ENCODE measurements at places on chromosomes 3 and 15. TPM values are rescaled to one million over a fixed set of nuclear protein-coding genes. Genes with fewer than 3 reads are reported as not detected.

- peak; percentile 68 for DNase-seq
These were observed 7.2 kb downstream of the CLCN2 start for GRCh38 chr3:184354121-184354728.

GRCh38 chr15:44801797-44802196, 65.5 kb downstream of the TRIM69 start:
- no peak for DNase-seq

DNA sequence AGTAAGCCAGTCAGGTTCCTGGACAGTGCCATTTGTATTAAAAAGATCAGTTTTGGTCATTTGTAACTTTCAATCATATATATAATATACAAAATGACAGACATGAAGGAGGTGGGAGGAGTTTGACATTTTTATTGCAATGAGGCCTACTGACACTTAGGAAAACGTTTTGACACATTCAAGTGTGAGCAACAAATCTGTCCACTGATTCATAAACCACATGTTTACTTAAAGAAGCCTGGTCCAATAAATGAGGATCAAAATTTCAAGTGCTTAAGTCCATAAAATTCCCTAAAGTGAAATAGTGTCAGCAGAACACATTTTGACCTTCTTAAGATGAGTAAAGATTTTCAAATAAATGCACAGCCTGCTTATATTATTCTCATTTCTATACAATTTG, 137.3 kb downstream of the MECOM start:
- DNase-seq = no peak

DNA sequence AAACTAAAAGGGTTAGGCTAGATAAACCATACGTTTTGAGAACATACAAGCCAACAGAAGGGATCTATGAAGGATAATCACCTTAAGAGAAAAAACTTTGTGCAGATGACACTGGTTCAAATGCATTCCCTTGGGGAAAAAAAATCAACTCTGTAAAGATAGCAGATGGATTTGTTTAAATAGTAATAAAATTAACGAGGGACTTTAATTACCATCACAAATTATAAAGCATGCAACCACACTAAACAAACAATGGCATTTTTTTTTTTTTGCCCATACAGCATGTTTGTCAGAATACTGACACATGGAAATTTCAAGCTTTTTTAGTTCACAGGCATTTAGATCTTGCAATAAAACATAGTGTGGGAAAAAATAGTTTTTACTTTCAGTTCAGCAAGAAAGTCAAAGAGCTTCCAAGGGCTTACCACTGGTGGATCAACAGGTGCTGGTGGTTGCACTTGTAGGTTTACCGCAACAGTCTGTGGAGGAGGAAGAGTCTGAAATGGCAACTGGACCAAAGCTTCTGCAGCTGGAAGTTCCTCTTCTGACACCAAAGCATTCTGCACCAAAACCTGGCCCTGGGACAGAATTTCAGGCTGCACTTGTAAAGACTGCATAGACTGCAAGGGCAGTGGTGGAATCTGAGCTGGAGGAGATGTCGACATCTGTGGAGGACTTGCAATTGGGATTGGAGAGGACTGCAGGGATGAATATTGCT, 53.1 kb downstream of the PHC3 start:
- peak; percentile 8 for DNase-seq

- no peak for DNase-seq
These were observed 47.5 kb upstream of the SELENOK start for GRCh38 chr3:53939086-53939582.

GRCh38 chr3:124048967-124049798, 57.3 kb upstream of the ROPN1 start:
- DNase-seq = no peak

- peak; percentile 73 for DNase-seq
These were observed 70.5 kb upstream of the ATP10A start for GRCh38 chr15:25933456-25934158.

GRCh38 chr3:52649461-52650210, 36.1 kb downstream of the PBRM1 start:
- DNase-seq = no peak

DNA sequence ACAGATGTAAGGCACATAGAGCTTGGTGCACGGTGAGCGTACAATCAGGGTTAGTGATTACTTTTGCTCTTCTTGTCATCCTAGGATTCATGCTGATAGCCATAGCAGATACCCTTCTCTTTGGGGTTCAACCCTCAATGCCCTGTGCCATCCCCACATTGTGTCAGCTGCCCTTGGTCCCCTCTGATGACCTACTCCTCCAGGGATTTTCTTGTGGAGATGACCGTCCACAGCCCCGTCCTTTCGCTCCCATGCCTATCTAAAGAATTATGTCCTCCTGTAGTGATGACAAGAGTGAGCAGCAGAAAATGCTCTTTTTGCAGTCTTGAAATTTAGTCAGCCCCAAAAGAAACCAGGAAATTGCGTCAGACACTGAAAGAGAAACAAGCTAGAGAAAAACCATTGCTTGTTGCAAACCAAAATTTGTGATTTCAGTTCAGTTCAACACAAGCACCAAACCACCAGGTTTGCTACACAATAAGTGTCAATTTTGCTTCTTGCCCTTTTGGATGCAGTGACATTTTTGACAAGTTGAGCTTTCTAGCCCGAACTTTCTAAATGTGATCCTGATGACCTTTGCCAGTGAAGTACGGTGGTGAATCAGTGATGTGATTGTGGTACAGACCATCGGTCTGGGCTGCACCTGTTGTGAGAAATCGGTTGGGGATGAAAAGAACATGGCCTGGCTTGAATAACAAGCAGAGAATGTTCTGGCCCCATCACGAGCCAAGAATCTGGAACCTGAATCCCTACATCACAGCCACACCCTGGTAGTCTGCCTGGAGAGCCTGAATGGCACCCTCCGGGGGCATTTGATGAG, 41.3 kb downstream of the CMTM7 start:
- DNase-seq = peak; percentile 54

- DNase-seq = no peak
These were observed 158.6 kb downstream of the UACA start for GRCh38 chr15:70604666-70605315.

DNA sequence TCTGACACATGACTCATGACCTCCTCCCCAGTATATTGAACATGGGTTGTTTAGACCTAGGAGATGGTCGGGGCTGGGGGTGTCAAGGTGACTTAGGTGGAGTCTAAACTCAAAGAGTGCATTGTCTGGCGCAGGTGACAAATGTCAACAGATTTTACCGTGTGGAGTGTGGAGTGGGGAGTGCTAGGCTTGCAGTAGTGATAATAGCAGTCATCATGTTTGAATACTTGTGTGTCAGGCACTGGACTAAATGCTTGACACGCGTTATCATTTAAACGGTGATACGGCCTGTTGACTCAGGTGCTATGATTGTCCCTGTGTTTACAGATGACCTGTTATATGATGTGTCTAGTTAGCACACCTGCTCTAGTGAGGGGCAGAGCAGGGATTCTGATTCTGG, 30.8 kb downstream of the MUC20 start:
- no peak for DNase-seq

GRCh38 chr3:173501931-173502489, 104.5 kb downstream of the NLGN1 start:
- no peak for DNase-seq

DNA sequence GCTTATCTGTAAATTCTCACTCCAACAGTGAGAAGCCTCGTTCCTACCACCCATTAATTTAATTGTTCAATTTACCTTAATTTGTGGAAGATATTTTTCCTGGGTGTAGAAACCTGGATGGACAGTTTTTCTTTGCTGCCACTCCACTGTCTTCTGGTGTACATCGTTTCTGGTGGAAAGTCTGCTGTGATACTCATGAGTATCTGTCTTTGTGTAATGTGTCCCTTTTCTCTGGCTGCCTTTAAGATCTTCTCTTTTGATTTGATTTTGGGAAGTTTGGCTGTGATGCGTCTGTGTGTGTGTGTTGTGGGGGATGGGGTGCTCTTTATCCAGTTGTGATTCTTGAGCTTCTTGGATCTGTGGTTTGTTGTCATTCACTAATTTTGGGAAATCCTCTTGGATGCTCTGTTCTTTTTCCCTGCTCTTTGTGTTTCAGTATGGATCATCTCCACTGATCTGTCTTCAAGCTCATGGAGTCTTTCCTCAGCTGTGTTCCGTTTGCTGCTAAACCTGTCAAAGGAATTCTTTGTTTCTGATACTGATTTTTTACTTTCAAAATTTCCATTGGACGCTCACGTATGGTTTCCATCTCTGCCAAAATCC, 42.2 kb upstream of the NR2C2 start:
- no peak for DNase-seq

GRCh38 chr15:95087253-95087609, 855.9 kb downstream of the MCTP2 start:
- DNase-seq = no peak

DNA sequence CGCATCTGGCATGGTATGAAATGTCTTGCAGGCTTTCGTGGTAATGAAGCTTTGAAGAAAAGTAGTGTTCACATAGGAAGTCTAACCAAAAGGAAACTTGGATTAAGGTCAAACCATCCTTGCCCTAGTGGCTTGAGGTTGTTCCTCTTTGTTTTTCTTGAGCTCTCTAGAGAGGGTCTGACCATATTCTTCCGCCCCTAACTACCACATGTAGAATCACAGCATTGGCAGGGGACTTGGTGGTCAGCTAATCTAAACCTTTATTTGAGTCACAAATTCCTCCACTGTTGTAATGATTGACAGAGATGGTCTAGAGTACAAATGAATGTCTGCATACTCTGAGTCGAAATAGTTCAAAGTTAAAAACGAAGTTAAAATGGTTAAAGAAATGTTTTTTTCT, 39.1 kb upstream of the PHLDB2 start:
- DNase-seq = no peak

DNA sequence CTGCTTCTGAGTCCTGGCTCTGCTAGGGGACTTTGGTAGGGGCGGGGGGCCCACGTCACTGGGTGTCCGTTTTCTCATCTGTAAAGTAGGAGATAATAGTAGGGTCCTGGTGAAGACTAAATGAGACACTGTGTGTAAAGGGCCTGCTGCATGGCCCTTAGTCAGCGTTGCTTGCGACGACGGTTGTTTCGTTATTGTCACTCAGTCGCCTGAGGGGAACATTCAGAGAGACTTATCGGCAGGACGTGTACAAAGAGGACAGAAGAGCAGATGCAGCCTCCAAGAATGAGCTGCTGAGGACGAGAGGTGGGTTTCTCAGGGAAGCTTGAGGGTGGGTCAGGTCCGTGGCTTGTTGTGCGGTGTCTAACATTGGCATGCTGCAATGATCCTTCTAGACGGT, 52.9 kb upstream of the MEX3B start:
- DNase-seq = no peak

DNA sequence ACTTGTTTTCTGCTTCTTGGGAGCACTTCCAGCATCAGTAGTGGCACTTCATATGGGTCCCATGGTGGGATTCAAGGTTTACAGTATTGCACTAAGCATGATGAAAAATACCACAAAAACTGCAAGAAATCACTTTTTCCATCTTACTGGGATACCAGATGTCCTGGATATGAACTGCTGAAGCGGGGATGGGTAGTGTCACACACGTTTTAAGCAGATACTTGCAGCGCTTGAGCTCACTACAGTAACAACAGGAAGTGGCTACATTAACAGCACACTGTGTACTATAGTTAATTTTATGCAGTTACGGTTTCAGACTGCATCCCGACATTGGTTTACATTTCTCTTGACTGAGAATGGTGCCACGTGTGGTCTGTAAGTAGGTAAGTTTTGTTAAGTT, 3.5 kb upstream of the ISG20 start:
- peak; percentile 44 for DNase-seq

DNA sequence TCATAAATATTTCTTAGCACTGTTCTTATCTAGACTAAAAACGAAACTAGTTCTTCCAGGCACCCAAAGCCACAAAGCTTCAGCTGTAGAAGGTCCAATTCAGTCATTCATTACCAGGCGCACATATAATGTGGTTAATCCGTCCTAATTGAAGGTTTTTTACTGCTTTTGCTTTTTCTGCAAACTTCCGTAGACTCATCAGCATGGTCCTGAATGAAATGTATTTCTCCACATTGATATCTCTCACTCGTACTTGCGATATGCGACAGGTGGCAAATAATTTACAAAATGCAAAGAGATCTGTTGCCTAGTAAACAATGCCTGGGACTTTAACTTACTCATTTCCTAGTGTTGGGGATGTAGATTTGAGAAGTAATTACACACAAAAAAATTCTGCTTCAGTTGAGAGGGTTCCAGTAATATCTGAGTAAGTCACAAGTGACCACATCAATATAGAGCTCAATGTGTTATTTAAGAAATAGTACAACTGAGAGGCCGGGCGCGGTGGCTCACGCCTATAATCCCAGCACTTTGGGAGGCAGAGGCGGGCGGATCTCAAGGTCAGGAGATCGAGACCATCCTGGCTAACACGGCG, 75.0 kb upstream of the MBNL1 start:
- DNase-seq = no peak

DNA sequence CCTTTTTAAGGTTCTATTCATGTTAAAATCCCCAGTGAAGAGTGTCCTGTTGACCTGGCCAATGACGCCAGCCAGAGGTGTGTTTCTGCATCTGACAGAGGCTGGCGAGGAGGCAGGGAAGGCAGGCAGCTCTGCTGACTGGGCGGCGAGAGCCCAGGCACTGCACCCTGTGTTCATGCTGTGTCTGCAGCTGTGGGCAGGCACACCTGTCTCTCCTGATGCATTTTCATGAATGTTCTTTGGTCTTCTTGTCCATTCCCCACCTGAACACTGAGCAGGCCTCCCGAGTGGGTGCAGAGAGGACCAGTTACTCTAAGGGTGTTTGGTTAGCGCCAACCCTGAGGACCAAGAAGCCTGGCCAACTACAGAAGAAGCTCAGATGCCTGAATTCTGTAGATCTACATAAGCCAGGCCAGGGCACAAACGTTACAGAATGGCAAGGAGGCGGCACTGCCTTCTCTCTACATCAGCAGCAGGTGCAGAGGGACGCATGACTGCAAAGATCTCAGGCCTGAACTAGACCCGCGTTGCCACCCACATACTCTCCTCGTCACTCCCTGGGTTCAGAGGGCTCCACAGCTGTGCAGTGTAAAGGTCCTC, 233.7 kb downstream of the OCA2 start:
- DNase-seq = no peak

DNA sequence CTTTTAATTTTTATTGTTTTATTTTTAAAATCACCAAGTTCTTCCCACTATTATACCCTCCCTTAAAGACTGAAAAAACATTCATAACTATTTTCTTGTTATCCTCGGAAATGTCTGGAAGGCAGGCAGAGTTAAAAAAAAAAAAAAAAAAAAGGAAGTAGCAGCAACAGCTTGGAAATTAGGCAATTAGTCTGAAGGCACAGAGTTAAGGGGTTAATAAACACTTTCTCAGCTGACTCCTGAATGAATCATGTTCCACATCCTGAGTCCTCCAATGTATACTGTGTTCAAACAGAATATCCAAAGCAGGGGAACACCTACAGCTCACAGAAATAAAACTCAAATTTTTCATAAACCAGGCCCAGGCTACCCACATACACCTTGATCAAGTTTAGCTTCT, 5.8 kb downstream of the HEXA start:
- DNase-seq = no peak

- no peak for DNase-seq
These were observed 155.7 kb downstream of the NUP210 start for GRCh38 chr3:13264468-13264795.

- peak; percentile 9 for DNase-seq
These were observed 261.6 kb upstream of the LMCD1 start for GRCh38 chr3:8239718-8240695.

Gene TMOD2
- 5.1 TPM for total RNA-seq

Gene SCN11A
- 0.44 TPM for total RNA-seq

Gene AMT
- 7.5 TPM for total RNA-seq

Gene ABHD6
- total RNA-seq = 4.1 TPM

Gene IGF2BP2
- 0.53 TPM for total RNA-seq

Gene TMF1
- total RNA-seq = 32.2 TPM

Gene GREM1
- total RNA-seq = not detected

Gene PYGO1
- total RNA-seq = not detected

Gene PRTG
- total RNA-seq = not detected

Gene ACAD9
- 21.9 TPM for total RNA-seq

Gene FOXL2NB
- total RNA-seq = not detected

Gene PROK2
- total RNA-seq = 0.24 TPM

Measured in activated T-cell treated with anti-CD3 and anti-CD28 coated beads, Interleukin-2, amount 50 U/mL, for 72 hours (primary cell).